RWPE2 (cell line): ENCODE measurements at places on chromosomes 6 and 20.
A peak's percentile ranks its signal among the peaks of the same experiment; 100 is the strongest.

GRCh38 chr6:25138934-25139415, 140.2 kb upstream of the CARMIL1 start:
- DNase-seq, result no peak

- no peak for DNase-seq
These were observed 24.9 kb upstream of the IPCEF1 start for GRCh38 chr6:154381548-154381947.

DNA sequence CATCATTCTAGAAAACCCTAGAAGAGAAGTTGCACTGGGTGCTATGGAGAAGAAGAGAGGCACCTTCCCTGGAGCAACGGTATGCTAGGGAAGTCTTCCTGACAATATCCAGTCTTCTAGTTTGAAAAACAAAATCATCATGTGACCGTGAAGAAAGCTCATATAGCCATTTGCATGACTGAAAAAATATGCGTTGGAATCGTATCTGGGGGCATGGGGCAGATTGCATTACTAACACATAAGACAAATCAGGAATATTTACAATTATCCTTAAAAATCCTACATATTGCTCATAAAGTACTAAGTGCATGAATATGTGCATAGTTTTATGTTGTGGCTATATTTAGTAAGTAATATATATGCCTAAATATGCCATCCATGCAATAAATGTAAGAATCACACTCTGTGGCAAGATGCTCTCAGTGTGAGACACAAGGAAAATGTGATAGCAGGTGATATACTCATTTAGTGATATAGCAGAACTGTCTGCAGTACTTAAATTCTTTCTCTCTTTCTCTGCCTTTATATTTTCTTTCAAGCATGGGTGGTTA, 26.8 kb downstream of the HTR1E start:
- DNase-seq, result no peak

- DNase-seq, result peak; percentile 74
These were observed 56.6 kb upstream of the RREB1 start for GRCh38 chr6:7050872-7051779.

- DNase-seq, result no peak
These were observed 312.4 kb downstream of the GRIK2 start for GRCh38 chr6:101705866-101706265.

DNA sequence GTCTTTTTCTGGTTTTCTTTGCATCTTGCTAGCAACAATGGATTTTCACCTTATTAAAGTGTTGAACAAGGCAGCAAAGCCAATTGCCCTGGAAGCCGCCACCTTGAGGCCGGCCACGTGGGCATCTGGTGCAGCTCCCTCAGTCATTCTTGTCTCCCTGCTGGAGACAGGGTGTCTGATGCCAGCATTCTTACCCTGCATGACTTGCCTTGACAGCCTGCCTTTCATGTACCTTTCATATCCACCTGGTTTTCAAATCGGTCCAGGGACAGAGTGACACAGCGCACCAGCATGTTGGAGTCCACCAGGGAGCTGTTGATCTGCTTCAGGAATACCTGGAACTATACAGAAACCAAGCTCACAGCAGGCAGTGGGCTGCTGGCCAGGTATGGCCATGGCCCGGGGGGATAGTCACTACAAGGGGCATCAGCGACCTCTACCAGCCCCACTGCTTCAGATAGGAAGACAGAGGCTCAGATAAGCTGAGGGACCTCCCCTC, 49.8 kb downstream of the MYH7B start:
- peak; percentile 67 for DNase-seq

GRCh38 chr6:44782892-44783291, 395.4 kb downstream of the CDC5L start:
- no peak for DNase-seq

- no peak for DNase-seq
These were observed 45.0 kb downstream of the HUS1B start for GRCh38 chr6:611928-612327.

- DNase-seq, result no peak
These were observed 222.0 kb downstream of the ATXN1 start for GRCh38 chr6:16539086-16539931.

- no peak for DNase-seq
These were observed 281.5 kb upstream of the QKI start for GRCh38 chr6:163133017-163133416.

GRCh38 chr6:162069995-162070394, 657.6 kb downstream of the PRKN start:
- DNase-seq, result no peak

GRCh38 chr6:161140554-161140875, 133.3 kb downstream of the AGPAT4 start:
- no peak for DNase-seq

DNA sequence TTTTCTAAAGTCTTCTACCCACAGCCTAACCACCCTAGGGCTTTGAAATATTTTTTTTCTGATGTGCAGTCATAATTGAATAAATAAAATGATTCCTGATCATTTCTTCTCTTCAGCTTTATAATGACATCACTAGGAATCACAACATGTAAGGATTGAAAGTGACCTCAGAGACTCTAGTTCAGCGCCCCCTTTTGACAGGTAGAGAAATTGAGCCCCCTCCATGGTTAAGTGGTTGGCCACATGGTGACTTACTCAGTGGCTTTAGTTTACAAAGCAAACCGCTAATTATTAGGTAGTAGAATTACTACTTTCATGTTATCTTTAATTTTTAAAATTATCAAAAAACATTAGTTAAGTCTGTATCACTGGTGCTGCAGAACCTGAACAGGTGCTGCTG, 13.3 kb upstream of the SLC2A12 start:
- no peak for DNase-seq

DNA sequence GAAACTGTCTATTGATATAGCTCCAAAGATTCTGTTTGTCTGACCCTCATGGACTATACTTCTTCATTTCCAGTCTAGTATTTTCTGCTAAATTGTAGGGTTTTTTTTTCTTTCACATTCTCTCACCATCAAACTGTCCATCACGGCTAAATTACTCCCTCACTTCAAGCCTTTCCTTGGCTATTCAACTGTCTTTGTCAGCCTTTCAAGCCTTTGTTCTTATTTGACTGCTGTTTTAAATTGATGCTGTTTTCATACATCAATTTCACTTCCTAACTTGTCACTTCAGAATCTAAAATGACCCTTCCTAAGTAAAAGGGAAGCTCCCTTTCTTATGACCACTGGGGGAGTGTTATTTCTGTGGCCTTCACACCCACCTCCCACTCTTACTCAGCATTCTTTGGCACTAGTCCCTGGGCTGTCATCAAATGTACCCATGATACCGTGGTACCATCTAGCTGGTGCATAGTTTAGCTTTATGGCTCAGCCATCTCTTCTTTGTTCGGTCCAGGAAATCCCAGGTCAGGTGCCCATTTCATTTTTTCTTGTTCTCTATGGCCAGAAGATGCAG, 8.6 kb downstream of the GJA1 start:
- no peak for DNase-seq

GRCh38 chr20:44324343-44324742, 12.5 kb upstream of the R3HDML start:
- DNase-seq, result no peak

DNA sequence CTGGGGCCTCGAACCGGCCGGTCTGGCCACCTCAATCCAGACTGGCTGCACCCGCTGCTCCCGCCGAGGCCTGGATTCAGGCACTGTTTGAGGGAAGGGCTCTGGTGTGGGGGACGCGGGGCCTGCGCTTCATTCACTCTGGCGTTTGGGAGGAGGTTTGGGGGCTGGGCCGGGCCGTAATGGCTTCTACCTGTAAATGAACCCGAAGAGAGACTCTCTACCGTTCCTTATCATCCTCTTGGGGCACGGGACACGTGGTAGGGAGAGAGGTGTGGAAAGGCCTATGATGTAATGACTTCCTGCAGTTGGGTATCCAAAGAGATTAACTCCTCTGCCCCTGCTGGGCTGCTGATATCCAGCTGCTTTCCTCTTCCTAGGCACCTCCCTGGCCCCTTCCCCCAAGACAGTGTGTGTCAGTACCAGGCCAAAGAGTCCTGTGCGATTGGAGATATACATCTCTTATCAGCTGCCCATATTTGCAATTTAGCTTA, 1.8 kb downstream of the FOXO3 start:
- peak; percentile 80 for DNase-seq

DNA sequence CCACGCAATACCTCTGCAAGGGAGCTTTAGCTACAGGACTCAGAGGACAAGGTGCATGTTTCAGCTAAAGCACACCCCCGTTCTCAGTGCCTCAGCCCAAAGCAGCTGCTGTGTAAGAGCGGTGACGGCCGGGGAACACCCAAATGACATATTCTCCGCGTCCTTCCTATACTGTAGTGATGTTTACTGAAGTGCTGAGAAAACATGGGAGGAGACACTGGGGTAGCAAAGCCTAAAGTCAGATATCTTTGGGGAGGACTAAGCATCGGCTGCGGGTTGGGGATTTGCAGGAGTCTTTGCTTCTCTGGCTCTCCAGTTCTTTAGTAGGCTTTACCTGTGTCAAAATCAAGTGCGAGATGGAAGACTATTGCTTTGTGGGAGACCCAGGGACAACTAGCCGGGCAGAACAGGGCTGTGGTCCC, 1.7 kb downstream of the SLC22A23 start:
- DNase-seq, result no peak

- DNase-seq, result no peak
These were observed 218.6 kb downstream of the MANEA start for GRCh38 chr6:95795927-95796326.

- DNase-seq, result no peak
These were observed 74.6 kb upstream of the LAMP5 start for GRCh38 chr20:9439806-9440205.

DNA sequence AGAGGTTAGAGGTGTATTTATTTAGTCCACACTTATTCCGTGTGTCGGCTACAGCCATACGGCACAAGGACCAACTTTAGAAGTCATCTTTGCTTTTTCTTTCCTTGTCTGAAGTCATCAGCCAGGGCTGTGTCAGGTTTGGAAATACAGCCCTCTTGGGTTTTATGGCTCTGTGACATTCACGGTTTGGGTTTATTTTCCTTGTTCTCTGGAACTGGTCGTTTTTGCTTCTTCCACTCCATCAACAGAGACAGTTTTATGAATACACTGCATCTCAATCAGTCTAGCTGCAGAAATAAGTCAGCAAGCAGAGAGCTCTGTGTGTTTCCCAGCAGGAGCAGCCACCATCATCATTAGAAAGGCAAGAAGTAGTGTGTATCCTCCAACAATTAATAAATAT, 132.5 kb downstream of the TBC1D7 start:
- no peak for DNase-seq

DNA sequence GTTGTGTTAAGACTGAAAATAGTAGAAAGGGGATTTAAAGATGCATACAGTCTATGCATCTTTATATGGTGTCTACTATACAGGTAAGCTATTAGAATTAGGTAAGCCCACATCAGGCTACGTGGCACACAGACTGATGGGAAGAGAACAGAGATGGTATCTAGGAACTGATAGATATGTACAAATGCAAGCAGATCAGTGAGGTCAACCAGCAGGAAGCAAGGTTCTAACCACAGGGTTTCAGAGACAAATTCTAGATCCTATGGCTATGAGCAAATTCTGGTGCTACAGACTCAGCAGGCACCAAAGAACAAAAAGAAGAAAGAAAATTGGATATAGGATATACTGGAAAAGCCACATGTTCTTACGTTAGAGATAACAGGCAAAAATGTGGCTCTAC, 110.6 kb downstream of the TRDN start:
- no peak for DNase-seq

GRCh38 chr6:161396539-161396938, 122.7 kb upstream of the AGPAT4 start:
- no peak for DNase-seq
